ENCODE measurements at places on chromosomes 2 and 18.

GRCh38 chr2:54456362-54456611 lies 160 bp downstream of the SPTBN1 start:
- no peak for DNase-seq

DNA sequence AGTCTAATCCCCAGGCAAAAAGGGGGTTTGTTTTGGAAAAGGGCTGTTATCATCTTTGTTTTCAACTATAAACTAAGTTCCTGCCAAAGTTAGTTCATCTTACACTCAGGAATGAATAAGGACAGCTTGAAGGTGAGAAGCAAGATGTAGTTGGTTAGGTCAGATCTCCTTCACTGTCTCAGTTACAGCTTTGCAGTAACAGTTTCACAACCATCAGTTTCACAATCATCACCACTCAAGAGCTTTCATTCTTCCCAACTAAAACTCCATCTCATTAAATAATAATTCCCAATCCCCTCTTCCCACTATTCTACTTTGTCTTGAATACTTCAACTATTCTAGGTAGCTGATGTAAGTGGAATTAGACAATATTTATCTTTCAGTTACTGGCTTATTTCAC lies 200.9 kb downstream of the NYAP2 start:
- no peak for DNase-seq

GRCh38 chr2:68282811-68283418 lies 30.6 kb upstream of the PPP3R1 start:
- DNase-seq, result peak; percentile 61

- no peak for DNase-seq
These were observed 149.3 kb downstream of the CABLES1 start for GRCh38 chr18:23284629-23285028.

DNA sequence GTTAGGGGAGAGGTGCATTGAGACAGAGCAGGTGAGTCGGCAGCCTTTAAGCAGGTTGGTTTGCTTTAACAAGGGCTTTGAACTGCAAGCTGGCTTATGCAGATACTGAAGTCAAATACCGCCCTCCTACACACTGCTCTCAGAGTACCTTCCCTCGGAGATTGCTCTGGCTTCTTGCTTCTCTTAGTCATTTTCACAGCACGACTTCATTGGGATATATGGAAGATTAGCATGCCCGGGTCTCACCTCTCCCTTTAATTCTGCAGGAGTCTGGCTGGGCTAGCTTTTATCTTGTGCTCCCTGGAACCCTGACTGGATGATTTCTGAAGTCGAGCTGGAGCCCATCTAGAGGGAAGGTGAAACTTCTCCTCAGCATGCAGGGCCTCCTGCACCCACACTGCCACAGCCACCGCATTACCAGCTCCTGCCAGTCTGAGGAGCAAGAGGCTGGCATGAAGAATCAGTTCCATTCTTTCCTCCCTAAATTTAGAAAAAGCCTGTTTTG lies 395.5 kb upstream of the HNRNPA3 start:
- DNase-seq, result no peak
